ENCODE measurements at places on chromosomes 4 and X. TPM values are rescaled to one million over a fixed set of nuclear protein-coding genes. Genes with fewer than 3 reads are reported as not detected.

- no peak for DNase-seq
Measured at GRCh38 chrX:119981286-119982070, 37.9 kb upstream of the NKAP start.

Gene SUPT20HL2
- total RNA-seq: not detected

Gene AREG
- total RNA-seq: not detected

DNA sequence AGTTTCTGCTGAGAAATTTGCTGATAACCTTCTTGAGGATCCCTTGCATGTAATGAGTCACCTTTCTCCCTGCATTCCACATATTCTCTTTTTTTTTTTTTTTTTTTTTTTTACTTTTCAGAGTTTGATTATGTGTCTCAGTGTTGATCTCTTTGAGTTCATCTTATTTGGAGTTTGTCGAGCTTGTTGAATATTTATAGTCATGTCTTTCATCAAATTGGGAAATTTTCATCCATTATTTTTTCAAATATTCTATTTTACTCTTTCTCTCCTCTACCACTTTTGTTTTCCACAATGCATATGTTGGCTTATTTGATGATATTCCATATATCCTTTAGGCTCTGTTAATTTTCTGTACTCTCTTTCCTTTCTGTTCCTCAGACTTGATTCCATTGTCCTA, 136.1 kb downstream of the MAD2L1 start:
- DNase-seq: no peak

Gene RAI2
- 2.9 TPM for total RNA-seq

DNA sequence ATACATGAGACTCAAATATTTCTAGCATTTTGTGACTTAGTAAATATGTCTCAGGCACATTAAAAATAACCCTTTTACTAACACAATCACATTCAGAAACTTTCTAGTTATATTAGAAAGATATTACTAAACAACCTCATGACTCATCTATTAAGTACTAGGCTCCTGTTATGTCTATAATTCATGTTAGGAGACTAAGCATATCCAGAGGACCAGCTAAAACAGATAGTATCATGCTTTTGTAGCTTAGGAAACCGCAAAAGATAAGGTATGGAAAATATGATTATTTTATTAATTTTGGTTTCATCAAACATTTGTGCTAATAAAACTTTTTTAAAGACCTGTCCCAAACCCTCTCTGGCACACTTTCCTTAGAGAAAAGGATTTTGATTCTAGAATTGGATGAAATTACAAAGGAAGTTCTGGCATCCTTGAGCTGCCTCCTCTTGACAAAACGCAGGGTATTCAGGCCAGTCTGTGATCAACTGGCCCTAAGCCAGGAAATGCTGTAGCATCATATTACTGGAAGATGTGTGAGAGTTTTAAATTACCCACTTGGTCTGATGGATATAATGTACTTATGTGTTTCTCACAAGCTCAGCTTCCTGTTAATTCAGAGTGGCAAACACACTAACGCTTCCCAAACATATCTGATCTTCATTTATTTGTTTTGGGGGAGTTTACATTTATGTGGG, 60.4 kb downstream of the NRK start:
- no peak for DNase-seq

DNA sequence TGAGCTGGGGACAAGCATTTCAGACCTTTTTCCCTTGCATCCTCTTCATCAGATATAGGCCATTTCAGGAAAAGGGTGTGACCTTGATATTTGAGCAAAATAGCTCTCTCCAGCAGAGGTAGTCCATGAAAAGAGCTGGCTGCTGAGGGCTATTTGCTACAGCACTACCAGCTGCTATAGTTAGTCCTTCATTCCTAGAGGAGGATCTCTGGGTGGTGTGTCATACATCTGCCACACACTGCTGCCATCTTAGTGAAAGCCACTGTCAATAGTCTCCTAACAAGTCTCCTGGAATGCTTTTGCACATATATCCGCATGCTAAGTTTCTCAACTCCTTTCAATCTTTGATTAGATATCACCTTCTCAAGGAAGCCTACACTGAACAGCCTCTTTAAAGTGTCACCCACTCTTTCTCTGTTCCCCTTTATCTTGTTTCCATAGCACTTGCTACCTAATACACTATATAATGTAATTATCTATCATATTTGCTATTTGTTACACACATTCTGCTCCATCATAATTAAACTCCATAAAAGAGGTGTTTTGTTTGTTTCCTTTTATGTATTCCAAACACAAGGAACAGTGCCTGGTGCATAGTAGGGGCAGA, 131.9 kb downstream of the TBC1D19 start:
- DNase-seq: no peak

DNA sequence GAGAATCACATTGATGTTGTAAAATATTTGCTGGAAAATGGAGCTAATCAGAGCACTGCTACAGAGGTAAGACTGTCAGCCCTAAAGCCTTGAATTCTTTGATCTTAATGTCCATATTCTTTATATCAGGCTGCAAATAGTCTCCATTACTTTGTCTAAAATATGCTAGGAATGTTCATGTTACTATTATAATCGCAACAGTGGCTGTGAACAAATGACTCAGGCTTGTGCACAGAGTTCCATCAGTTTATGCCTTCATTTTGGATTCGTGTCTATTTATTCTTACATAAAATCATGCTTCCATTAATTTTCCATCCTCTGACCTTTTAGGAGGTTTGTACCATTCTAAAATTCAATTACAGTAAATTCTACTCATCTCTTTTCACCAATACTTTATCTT, 182.7 kb downstream of the ANK2 start:
- DNase-seq: no peak

GRCh38 chrX:54416965-54417364, 23.2 kb upstream of the TSR2 start:
- DNase-seq: no peak

Gene AGTR2
- total RNA-seq: not detected

GRCh38 chr4:8414377-8414776, 26.1 kb downstream of the ACOX3 start:
- no peak for DNase-seq

- no peak for DNase-seq
Measured at GRCh38 chr4:149135062-149135461, 680.6 kb downstream of the IQCM start.

DNA sequence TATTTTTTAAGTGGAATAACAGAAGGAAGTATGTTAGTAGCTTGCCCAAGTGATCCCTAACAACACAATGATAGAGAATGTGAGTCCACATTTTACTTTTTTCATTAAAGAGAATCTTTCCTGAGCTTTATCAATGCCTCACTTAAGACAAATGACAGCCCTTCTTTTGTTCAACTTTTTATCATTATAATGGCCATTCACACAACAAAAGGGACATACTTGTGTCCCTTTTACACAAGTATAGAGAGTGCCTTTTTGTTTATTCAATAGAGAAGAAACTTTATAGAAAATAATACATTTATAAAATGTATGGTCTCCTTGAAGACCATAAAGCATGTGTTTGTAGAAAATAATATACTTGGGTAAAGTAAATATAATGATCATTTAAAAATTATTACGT, 96.3 kb downstream of the PDE5A start:
- DNase-seq: no peak

DNA sequence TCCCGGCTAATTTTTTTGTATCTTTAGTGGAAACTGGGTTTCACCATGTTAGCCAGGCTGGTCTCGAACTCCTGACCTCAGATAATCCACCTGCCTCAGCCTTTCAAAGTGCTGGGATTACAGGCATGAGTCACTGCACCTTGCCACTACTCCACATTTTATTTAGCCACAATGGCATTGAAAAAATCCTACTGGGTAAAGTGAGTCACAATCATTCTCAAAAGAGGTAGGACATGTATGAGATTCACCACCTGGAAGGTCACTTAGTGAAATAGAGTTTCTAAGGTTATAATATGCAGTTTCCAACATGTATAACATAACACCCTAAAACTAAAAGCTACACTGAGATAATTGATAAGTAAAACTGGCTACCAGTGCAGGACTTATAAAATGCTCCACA, 159.2 kb downstream of the BTC start:
- no peak for DNase-seq

- no peak for DNase-seq
Measured at GRCh38 chrX:39850209-39850608, 247.5 kb downstream of the BCOR start.

DNA sequence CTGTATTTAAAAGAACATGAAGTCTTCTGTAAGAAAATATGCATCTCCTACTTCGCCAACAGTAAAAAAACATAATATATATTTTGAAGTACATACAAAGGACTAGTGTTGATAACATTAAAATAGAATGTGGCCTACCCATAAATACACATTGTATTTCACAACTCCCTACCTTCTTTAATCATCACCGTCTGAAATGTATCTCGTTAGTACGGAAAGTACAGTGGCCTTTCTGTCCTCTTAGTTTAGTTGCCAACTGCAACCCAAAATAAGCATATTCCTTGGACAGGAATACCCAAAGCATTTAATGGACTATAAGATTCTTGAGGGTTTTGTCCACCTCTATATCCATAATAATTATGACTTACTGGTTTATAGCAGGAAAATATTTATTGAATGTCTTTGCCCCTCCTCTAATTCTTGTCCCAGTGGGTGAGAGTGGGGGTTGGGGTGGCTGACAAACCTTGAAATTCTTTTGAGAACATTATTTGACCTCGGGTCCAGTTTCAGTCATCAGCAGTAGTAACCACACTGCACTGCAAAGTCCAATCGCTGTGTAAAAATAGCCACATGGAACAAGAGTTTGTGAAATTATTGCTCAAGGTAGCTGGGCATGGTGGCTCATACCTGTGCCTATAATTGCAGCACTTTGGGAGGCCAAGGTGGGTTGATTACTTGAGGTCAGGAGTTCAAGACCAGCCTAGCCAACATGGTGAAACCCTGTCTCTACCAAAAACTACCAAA, 474.5 kb downstream of the KLHL13 start:
- DNase-seq: no peak

Gene ENPEP
- 2.0 TPM for total RNA-seq

DNA sequence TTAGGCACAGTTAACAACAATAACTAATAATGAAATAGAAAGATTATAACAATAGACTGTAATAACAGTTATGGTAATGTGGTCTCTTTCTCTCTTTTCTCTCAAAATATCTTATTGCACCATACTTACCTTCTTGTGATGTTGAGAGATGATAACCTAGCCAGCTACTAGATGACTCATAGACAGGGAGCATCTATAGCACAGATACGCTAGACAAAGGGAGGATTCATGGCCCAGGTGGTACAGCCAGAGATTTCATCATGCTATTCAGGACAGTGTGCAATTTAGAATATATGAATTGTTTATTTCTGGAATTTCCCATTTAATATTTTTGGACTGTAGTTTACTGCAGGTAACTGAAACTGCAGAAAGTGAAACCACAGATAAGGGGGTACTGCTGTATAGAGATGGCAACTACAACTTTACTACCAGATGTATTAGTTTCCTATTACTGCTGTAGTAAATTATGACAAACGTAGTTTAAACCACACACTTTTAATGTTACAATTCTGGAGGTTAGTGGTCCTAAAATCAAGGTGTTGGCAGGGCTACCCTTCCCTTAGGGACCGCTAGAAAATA, 41.8 kb upstream of the MAGED1 start:
- no peak for DNase-seq

Gene TRIM61
- 1.6 TPM for total RNA-seq

Gene VEGFD
- not detected for total RNA-seq

Gene ARAP2
- 57.1 TPM for total RNA-seq

GRCh38 chrX:95117556-95117955, 1443.5 kb downstream of the FAM133A start:
- no peak for DNase-seq

Gene HPGDS
- 1.2 TPM for total RNA-seq

- no peak for DNase-seq
Measured at GRCh38 chr4:57854748-57855147, 744.6 kb upstream of the IGFBP7 start.

Gene PDE6B
- total RNA-seq: 2.0 TPM

DNA sequence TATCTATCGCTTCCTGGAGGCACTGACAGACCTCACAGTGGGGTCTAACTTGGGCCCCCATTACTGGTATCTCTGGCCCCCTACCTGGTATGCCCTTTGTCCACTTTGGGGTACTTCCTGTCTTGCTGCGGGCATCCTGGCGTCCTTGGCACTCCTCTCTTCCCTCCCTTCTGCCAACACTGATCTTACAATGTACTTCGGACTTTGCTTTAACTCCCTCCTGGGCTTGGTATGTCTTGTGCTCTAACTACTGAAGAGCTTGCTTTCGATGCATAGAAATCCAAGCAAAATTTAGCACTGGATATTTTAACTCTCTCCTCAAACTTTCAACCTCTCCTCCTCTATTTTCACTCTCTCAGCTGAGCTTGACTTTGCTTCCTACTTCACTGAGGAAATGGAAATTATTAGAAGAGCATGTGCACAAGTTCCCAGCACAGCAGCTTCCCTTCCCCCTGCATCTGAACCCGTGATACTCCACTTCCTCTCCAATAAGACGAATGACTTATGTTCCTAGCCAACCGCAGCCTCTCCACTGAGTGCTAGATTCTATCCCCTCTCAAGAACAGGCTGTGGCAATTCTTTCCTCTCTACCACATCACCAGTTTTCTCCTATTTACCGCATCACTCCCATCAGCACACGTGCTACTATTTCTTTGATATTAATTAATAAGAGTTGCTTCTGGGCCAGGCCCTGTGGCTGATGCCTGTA, 52.9 kb downstream of the SUPT20HL2 start:
- no peak for DNase-seq

Gene CCDC158
- 6.1 TPM for total RNA-seq

DNA sequence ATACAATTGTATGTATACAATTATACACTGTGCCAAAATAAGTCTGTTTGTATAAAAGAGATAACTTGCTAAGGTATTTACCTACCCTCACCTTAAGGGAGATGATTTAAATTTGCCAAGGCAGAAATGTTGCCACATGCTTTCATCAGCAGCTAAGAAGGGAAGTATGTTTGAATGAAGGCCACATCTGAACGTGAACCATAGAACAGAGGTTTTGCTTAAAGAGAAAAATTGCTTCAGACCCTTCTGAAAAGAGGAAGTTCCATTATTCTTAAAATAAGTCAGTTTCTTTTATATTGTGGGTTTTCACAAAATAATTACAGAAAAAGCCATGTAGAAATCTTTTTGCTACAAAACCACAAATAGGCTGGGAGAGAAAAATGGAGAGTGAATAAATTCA, 621.5 kb upstream of the HTR2C start:
- no peak for DNase-seq

DNA sequence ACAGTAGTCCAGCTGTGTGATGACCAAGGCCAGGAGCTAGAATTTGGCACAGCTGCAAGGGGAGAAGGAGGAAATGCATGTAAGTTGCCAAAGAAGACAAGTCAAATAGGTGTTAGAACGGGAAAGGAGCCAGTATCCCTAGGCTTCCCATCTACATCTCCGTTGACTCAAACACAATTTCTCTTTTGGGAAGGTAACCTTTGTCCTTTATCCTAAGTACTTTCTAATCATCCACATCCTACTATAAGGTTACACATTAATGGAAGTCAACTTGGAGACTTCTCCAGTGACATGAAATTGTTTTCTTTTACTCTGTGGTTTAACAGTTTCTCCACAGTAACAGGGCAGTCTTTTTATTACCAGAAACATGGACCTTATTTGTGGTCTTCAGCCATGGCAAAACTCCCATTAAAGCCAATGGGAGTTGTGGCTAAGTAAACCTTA, 620.0 kb downstream of the ANKRD50 start:
- no peak for DNase-seq

Gene GAGE12J
- not detected for total RNA-seq

Gene RAB9B
- total RNA-seq: 48.9 TPM

Data from frontal cortex (tissue), 4 donors.